MCF 10A (cell line): ENCODE measurements at places on chromosomes 13 and 19. TPM values are rescaled to one million over a fixed set of nuclear protein-coding genes. Genes with fewer than 3 reads are reported as not detected.

DCT gene
- total RNA-seq, result 0.07 TPM in 1 of 2 replicates, not detected in the other

PLPP2 gene
- 5.4 and 9.4 TPM in 2 replicates for total RNA-seq

- peaks cover 16% of the 10 kb centered on the region for H3K4me1 ChIP-seq
- H3K36me3 ChIP-seq, result peaks cover 100% of the 10 kb centered on the region
- no peak overlapping the region for H3K4me3 ChIP-seq
- no peak for DNase-seq
- H3K27ac ChIP-seq, result no peak overlapping the region
Observed at GRCh38 chr19:41868120-41868988, 8.3 kb downstream of the RPS19 start.

- H3K4me3 ChIP-seq, result no peak overlapping the region
- peaks cover 12% of the 10 kb centered on the region for H3K27me3 ChIP-seq
- peaks cover 6% of the 10 kb centered on the region for H3K36me3 ChIP-seq
- H3K4me1 ChIP-seq, result peaks cover 5% of the 10 kb centered on the region
Observed at GRCh38 chr13:107864543-107865317, 350.6 kb downstream of the LIG4 start.

- H3K4me1 ChIP-seq, result no peaks in the 10 kb centered on the region
- no peak within 1 kb of the TSS for H3K4me3 ChIP-seq
- no peaks in the 10 kb centered on the region for H3K27me3 ChIP-seq
Observed at GRCh38 chr19:16888629-16889365, at the start of gene F2RL3. Gene F2RL3 (plus strand): TSS chr19:16888999. CDS start chr19:16889190, 191 bp downstream.
